ENCODE measurements at places on chromosomes 12 and 14. TPM values are rescaled to one million over a fixed set of nuclear protein-coding genes. Genes with fewer than 3 reads are reported as not detected.
A peak's percentile ranks its signal among the peaks of the same experiment; 100 is the strongest.

DNA sequence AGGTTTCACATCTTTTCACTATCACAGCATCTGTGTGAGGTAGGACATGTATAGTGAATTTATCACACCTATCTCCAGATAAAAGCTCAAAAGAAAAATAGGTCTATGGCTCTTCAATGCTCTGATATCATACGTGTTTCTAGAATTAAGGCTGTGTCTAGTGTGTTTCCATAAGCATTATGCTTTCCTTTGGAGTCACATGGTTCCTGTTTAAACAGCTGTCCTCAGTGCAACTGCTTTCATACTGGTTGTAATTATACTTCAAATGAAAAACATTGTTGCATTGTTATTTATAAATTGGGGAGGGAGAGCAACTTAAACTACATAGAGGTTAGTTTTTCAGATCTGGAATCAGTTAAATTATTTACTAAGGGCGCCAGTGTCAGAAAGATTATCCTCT, 151.6 kb downstream of the SYT1 start:
- peaks cover 5% of the 10 kb centered on the region for H3K4me1 ChIP-seq
- no peaks in the 10 kb centered on the region for H3K27me3 ChIP-seq
- H3K27ac ChIP-seq: peak overlapping the region; percentile 36
- H3K36me3 ChIP-seq: peaks cover 5% of the 10 kb centered on the region
- H3K4me3 ChIP-seq: no peak overlapping the region

DNA sequence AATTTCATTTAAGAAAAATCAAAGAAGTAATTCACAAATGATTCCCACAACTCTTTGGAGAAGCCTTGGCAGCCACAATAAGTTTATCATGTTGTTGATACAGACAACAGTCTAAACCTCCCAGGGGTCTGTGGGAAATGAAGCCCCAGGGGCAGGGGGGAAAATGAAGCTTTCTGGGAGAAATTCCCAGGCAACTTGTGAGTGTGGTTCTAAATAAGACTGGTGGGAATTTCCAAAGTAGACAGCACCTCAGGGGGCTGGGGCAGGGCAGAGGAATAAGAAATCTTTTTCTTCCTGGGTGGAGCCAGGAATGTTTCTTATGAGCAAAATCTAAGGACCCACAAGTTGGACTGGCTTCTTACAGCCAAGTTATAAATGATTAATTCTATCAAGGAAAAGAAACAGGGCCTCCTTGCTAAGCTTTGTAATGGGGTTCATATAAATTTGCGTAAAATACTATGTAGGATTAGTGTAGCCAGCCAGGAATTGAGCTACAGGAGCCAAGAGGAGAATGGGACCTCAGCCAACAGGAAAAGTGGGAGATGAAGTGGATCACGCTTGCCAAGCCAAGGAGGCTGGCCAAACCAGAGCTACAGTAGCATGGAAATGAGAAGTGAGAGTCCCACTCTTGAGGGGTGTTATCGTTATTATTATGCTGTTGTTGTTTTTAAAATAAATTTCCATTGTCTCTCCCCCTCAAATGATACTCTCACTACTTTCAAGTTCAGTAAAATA, 182.9 kb upstream of the FAR2 start:
- DNase-seq: no peak
- peak overlapping the region; percentile 19 for H3K27ac ChIP-seq
- no peak overlapping the region for H3K4me3 ChIP-seq
- no peaks in the 10 kb centered on the region for H3K27me3 ChIP-seq

DNA sequence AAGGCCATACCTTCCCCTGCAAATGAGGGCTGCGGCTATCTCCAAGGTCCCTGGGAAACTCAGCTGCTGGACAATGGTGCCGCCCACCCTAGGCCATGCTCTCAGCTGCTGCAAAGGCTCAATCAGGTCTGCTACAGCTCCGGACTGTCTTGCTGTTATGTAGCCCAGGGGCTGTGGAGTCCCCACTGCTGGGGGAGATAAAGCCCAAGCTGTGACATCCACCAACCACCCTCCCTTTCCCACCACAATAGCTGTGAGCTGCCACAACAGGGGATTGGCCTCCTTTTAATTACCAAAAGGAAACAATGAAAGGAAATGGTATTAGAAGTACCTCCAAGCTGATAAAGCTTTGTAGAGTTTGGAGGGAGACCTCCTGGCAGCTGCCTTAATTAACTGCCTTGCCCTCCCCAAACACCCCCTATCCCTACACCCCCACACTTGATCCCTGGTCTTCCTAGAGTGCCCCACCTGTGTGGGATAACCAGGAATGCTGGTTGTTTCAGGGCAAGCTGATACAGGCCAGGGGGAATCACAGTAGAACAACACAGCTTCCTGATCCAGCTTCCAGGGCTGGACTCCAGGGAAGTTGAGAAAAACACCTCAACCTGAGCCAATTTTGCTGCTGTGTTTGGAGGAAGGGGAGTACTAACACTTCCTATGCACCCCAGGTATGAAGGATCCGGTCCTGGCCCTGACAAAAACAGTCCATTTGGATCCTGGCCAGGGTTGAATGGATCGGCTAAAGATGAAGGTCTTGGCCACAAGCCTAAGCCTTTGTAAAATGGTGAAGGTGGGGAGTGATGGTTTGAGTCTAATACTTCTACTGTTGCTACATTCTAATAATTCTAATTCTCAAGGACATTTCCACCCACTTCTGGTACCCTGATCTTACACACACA, at the start of gene VWF:
Gene VWF (minus strand): TSS at position 260 of the 899 bp plus-strand sequence. CDS start 1,474 bp downstream, outside the sequence.
- H3K36me3 ChIP-seq: no peaks in the 10 kb centered on the region
- H3K4me3 ChIP-seq: no peak within 1 kb of the TSS
- H3K27ac ChIP-seq: no peak within 1 kb of the TSS
- H3K27me3 ChIP-seq: no peaks in the 10 kb centered on the region

DNA sequence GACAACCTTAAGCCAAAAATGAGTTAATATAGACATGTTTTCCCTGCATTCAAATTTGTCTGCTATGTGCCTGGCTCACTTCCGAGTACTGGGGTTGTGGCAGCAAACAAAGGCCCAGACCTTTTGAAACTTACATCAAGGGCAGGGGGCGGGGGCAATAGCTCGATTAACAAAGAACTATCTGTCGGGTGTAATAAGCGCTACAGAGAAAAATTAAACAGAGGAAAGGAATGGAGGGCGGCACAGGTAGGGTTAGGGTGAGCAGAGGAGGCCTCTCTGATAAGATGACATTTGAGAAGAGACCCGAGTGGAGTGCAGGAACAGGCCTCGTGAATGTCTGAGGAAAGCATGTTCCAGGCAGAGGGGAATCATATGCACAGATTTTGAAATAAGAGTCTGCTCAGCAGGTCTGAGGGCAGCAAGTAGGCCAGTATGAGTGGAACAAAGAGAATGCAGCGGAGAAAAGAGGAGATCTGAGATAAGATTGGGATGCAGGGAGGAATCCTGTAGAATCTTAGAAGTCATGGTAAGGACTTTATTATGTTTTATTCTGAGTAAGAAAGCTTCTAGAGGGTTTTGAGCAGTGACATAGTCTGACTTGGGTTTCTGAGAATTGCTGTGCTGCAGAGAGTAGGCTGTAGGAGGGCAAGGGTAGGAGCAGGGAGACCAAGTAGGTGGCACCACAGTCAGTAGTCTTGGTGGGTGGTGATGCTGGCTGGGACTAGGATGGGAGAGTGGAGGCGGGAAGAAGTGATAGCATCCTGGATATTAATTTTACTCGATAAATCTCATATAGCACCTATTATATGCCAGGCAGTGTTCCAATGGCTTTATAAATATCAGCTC, 52.6 kb downstream of the BICDL1 start:
- peak overlapping the region; percentile 26 for H3K27ac ChIP-seq
- peaks cover 15% of the 10 kb centered on the region for H3K4me1 ChIP-seq
- no peak for DNase-seq
- H3K4me3 ChIP-seq: no peak overlapping the region
- H3K27me3 ChIP-seq: no peaks in the 10 kb centered on the region

DNA sequence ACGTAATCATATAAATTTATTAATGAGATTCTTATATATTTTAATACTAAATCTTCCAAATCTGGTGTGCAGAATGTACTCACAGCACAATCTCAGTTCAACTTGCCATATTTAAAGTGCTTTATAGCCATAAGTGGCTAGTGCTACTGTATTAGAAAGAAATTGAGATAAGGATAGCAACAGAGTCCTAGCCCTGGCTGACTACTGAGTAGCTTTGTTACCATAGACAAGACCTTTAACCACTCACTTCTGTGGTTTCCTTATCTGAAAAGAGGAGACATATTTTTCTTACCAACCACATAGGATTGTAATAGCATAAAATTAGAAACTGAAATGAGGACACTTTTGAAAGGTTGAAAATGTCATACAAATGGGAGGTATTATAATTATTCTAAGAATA, 2.0 kb upstream of the CHURC1 start:
- peaks cover 2% of the 10 kb centered on the region for H3K36me3 ChIP-seq
- no peak for DNase-seq
- no peaks in the 10 kb centered on the region for H3K27me3 ChIP-seq
- H3K4me3 ChIP-seq: no peak overlapping the region
- H3K4me1 ChIP-seq: peaks cover 22% of the 10 kb centered on the region

DNA sequence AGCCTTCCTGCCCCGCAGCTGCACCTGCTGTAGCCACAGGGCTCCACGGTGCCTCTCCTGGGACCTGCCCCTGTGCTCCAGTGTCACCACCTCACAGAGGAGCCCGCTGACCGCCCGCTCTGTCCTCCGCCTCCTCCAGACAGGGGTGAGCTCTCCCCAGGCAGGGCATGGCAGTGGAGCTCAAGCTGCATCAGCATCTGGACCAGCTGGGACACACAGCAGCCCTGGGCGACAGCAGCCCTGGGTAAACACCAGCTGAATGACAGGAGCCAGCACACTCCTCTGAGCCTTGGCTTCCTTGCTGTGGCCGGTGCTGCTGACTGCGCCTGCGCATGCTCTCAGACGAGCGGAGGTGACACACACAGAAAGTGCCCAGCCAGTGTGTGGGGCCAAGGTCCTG, 22.0 kb downstream of the CHGA start:
- H3K4me3 ChIP-seq: no peak overlapping the region
- no peaks in the 10 kb centered on the region for H3K27me3 ChIP-seq
- H3K4me1 ChIP-seq: no peaks in the 10 kb centered on the region
- H3K36me3 ChIP-seq: peaks cover 5% of the 10 kb centered on the region
- H3K27ac ChIP-seq: no peak overlapping the region
- no peak for DNase-seq

- DNase-seq: no peak
- H3K36me3 ChIP-seq: no peaks in the 10 kb centered on the region
- no peak overlapping the region for H3K4me3 ChIP-seq
- H3K27me3 ChIP-seq: no peaks in the 10 kb centered on the region
- no peak overlapping the region for H3K27ac ChIP-seq
Measured at GRCh38 chr12:91896286-91897024, 249.2 kb downstream of the BTG1 start.

GRCh38 chr12:58171914-58172313, 230.5 kb downstream of the ATP23 start:
- H3K27me3 ChIP-seq: peaks cover 15% of the 10 kb centered on the region
- H3K36me3 ChIP-seq: no peaks in the 10 kb centered on the region
- no peak overlapping the region for H3K4me3 ChIP-seq
- H3K27ac ChIP-seq: peak overlapping the region; percentile 5
- H3K4me1 ChIP-seq: peaks cover 15% of the 10 kb centered on the region
- no peak for DNase-seq

- no peak overlapping the region for H3K27ac ChIP-seq
- H3K36me3 ChIP-seq: peaks cover 20% of the 10 kb centered on the region
- H3K4me1 ChIP-seq: no peaks in the 10 kb centered on the region
Measured at GRCh38 chr14:42111355-42111754, 504.7 kb downstream of the LRFN5 start.

- peak overlapping the region; percentile 59 for H3K4me3 ChIP-seq
- no peaks in the 10 kb centered on the region for H3K36me3 ChIP-seq
- peaks cover 28% of the 10 kb centered on the region for H3K27me3 ChIP-seq
- H3K27ac ChIP-seq: no peak overlapping the region
Measured at GRCh38 chr14:105168093-105168420, 519 bp downstream of the JAG2 start.

- H3K4me3 ChIP-seq: no peak overlapping the region
- no peaks in the 10 kb centered on the region for H3K27me3 ChIP-seq
Measured at GRCh38 chr12:124705545-124706138, 138.2 kb upstream of the NCOR2 start.

DNA sequence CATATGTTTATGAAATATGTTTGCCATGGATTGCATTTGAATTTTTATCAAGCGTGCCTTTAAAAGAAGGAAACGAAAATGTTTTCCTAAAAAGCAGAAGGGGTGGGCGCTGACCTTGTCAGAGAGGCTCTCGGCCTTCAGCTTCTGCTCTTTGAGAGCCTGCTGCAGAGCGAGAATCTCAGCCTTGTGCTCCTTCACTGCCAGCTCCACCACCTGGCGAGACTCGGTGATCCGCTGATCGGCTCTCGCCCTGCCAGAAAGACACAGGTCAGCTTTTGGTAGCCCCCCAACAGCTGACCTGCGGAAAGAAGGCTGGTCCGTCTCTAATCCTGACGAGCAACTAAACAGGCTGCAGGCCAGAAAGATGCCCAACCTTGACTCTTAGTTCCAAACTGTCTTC, 62.4 kb downstream of the PRKAB1 start:
- no peak overlapping the region for H3K4me3 ChIP-seq
- H3K4me1 ChIP-seq: no peaks in the 10 kb centered on the region
- H3K36me3 ChIP-seq: peaks cover 20% of the 10 kb centered on the region
- H3K27ac ChIP-seq: no peak overlapping the region

GRCh38 chr14:78917462-78917861, 747.3 kb downstream of the NRXN3 start:
- peaks cover 11% of the 10 kb centered on the region for H3K4me1 ChIP-seq
- H3K4me3 ChIP-seq: no peak overlapping the region
- no peaks in the 10 kb centered on the region for H3K36me3 ChIP-seq
- no peak overlapping the region for H3K27ac ChIP-seq

DNA sequence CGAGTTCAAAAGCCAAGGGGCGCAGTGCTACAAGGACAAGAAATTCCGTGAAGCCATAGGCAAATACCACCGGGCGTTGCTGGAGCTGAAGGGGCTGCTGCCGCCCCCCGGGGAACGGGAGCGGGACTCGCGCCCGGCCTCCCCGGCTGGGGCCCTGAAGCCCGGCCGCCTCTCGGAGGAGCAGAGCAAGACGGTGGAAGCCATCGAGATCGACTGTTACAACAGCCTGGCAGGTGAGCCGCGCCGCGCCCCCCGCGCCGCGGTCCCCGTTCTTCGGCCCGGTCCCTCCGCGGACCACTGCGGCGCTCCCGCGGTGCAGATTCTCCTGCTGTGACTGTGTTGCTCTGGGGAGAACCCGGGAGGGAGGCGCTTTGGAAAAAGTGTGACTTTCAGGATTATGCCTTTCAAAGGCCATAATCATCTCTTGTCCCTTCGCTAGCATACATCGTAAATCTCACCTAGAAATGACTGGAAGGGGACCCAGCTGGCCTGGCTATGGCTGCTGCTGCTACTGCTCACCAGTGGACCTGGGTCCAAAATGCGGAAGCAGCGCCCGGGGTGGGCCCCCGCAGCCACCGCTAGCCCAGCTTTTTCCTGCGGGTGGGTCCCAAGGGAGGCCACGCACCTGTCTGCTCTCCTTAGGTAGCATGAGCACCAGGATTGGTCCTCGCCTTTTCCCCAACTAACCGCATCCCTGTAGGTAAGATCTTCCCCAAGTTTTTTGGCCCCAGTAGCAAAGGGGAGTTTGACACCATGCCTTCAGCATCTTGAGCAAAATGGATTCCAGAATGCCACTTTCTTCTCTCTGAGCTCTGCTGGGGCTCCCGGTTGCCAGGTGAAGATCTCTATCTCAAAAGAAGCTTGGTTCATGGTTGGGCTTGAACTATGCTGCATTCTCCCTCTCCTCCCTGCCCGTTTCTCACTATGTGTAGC, 853 bp downstream of the TTC9 start:
- peaks cover 19% of the 10 kb centered on the region for H3K4me1 ChIP-seq
- peak; percentile 50 for DNase-seq
- H3K27me3 ChIP-seq: peaks cover 46% of the 10 kb centered on the region
- no peaks in the 10 kb centered on the region for H3K36me3 ChIP-seq
- peak overlapping the region; percentile 83 for H3K4me3 ChIP-seq

DNAH10 gene
- 2.0 TPM for total RNA-seq

METAP2 gene
- 92.2 TPM for total RNA-seq

PLXNC1 gene
- total RNA-seq: 3.0 TPM

CEBPE gene
- not detected for total RNA-seq

Data from mesothelial cell of epicardium (in vitro differentiated cells).